Stimulated activated CD4-positive, alpha-beta T cell treated with anti-CD3 and anti-CD28 coated beads, Interleukin-15, amount 100 ng/mL, for 1 hour (primary cell): ENCODE measurements at places on chromosomes 11 and 22.

DNA sequence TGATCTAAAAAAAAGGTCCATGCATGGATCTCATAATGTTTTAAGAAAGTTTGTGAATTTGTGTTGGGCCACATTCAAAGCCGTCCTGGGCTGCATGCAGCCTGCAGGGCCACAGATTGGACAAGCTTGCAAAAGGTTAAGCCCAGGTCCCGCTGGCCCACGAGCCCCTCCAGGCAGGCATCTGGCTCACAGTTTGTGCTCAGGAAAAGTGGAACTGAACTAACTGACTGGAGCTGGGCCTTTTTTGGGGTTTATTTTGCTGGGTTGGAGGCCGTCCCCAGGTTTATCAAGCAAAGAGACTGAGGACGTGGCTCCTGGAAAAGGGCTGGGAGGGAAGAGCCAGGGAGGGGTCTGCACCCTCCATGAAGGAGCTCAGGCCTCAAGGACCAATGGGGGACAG, 32.1 kb upstream of the BAIAP2L2 start:
- DNase-seq, result no peak

DNA sequence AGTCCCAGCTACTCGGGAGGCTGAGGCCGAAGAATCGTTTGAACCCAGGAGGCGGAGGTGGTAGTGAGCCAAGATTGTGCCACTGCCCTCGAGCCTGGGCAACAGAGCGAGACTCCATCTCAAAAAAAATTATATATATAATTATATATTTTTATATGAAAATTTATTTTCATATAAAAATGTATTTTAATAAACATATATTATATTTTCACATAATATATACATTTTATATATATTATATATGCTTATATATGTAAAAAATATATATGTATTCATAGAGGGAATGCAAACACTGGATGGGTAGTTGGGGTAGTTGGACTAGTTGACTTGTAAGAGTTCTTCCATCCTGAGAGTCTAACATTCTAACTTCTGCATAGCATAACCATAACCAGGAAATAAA, 20.3 kb downstream of the DEUP1 start:
- no peak for DNase-seq

DNA sequence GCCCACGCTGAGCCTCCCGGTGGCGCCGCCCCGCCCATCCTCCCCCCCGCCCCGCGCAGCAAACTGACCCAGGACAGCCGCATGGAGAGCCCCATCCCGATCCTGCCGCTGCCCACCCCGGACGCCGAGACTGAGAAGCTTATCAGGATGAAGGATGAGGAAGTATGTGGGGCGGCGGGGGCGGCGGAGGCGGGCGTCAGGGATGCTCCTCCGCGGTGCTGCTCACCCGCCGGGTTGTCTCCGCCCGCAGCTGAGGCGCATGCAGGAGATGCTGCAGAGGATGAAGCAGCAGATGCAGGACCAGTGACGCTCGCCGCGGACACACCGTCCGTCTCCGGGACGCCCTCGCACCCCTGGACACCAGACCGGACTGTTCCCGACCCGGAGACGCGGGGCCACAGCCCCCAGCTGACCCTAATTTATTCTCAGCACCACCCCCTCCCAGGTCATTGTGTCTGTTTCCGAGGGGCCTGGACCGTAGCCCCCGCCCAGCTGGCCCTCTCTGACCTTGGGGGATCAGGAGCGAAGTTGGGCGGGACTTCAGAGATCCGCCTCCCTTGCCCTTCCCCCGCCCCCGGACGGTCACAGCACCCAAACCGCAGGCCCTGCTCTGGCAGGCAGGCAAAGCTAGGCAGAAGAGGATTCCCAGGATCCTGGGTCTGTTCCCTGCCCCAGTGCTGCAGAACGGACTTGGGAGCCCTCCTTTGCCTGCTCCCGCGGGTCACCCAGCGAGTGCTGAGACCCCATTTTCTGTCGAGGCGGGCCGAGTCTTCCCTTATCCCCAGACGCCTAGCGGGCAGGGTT, 959 bp upstream of the GP1BB start:
- no peak for DNase-seq

GRCh38 chr11:35363854-35364780, 55.2 kb downstream of the SLC1A2 start:
- DNase-seq, result no peak

DNA sequence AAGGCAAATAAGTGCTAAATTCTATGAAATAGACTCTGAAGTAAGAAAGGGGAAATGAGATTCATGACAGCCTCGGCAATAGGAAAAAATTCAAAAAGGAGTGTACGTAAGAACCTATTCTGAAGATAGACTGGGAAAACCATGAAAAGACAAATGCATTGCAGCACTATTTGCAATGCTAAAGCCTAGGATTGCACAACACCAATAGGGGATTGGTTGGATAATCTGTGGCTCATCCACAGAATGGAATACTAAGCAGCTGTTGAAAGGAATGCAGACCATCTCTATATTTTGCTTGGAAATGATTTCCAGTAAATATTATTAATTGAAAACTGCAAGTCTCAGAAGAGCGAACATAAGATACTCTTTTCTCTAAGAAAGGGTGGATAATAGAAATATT, 91.7 kb upstream of the CLMP start:
- DNase-seq, result no peak
